ENCODE measurements at places on chromosomes 1 and 21. TPM values are rescaled to one million over a fixed set of nuclear protein-coding genes. Genes with fewer than 3 reads are reported as not detected.

LRRC7 gene
- total RNA-seq, result 0.52 TPM

IQCC gene
- 1.1 TPM for total RNA-seq

OR2T2 gene
- total RNA-seq, result not detected

- peak overlapping the region; percentile 47 for H3K27ac ChIP-seq
- H3K36me3 ChIP-seq, result no peaks in the 10 kb centered on the region
- H3K4me1 ChIP-seq, result peaks cover 15% of the 10 kb centered on the region
- no peaks in the 10 kb centered on the region for H3K27me3 ChIP-seq
- H3K4me3 ChIP-seq, result no peak overlapping the region
These were observed 87.2 kb downstream of the LAMC2 start for GRCh38 chr1:183273300-183273699.

DNA sequence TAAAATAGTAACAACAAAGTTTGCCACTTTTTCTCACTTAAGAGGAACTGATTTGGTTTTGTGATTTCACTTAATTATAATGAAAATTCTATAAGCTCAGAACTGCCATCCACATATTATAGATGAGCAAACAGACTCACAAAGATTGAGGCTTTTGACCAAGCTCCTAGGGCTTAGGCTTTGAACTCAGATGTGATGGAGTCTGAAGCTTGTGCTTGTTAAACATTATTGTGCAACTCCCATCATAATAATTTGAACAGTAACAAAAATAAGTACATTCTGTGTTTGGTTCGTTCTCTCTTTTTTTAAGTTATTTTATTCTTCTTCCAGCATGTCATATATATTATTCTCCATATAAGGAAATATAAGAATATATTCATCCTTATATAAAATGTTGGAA lies 403.4 kb downstream of the PTPRC start:
- no peak for DNase-seq
- no peak overlapping the region for H3K27ac ChIP-seq
- H3K36me3 ChIP-seq, result no peaks in the 10 kb centered on the region
- H3K4me1 ChIP-seq, result no peaks in the 10 kb centered on the region

GRCh38 chr1:26401891-26402290 lies 8.7 kb upstream of the LIN28A start:
- no peak overlapping the region for H3K27ac ChIP-seq
- H3K4me1 ChIP-seq, result no peaks in the 10 kb centered on the region
- no peak overlapping the region for H3K4me3 ChIP-seq
- H3K27me3 ChIP-seq, result no peaks in the 10 kb centered on the region

GRCh38 chr1:184297244-184297750 lies 89.5 kb upstream of the C1orf21 start:
- H3K27me3 ChIP-seq, result no peaks in the 10 kb centered on the region
- no peak overlapping the region for H3K4me3 ChIP-seq
- peak overlapping the region; percentile 66 for H3K27ac ChIP-seq
- peaks cover 42% of the 10 kb centered on the region for H3K4me1 ChIP-seq
- no peak for DNase-seq
- no peaks in the 10 kb centered on the region for H3K36me3 ChIP-seq

- DNase-seq, result no peak
- H3K36me3 ChIP-seq, result no peaks in the 10 kb centered on the region
- no peak overlapping the region for H3K27ac ChIP-seq
- H3K27me3 ChIP-seq, result no peaks in the 10 kb centered on the region
- H3K4me1 ChIP-seq, result peaks cover 31% of the 10 kb centered on the region
These were observed 48.6 kb downstream of the ITSN1 start for GRCh38 chr21:33690874-33691273.

DNA sequence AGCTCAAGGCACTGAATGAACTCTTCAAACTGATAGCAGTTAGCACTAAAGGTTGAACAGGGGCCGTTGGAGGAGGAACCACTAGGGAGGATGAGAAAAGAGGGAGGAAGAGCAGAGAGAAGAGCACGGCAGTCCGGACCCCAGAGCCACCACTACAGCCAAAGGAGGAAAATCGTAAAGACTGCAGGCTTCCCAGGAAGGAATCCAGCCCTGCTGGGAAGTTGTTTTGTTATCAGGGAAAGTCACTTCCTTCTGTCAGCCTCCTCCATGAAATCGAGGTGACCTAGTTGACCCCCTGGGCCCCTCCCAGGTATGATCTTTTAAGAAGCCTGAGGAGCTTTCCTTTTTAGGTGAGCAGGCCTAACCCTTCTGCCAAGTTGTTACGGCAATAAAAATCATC lies 88.2 kb downstream of the PBX1 start:
- H3K27me3 ChIP-seq, result no peaks in the 10 kb centered on the region
- DNase-seq, result no peak

DNA sequence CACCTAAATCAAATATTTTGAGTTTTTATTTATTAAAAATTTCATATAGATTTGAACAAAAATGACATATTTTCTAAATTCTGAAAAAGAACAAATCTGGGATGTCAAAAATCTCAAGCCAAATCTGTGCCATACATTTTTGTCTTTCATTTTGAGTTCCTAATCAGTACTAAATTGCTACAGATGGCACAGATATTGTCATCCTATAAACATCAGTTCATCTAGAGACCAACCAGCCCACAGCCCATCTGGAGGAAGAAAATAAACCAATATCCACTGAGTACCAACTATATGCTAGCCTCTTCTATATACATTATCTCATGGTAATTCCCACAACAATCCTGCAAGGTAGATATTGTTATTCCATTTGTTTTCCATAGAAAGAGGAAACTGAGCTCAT lies 156.8 kb upstream of the ATP1B1 start:
- DNase-seq, result no peak
- H3K27ac ChIP-seq, result no peak overlapping the region
- no peaks in the 10 kb centered on the region for H3K36me3 ChIP-seq
- no peaks in the 10 kb centered on the region for H3K27me3 ChIP-seq
- peaks cover 14% of the 10 kb centered on the region for H3K4me1 ChIP-seq

GRCh38 chr1:58921342-58921741 lies 137.5 kb upstream of the JUN start:
- no peak for DNase-seq
- H3K4me3 ChIP-seq, result no peak overlapping the region
- no peaks in the 10 kb centered on the region for H3K36me3 ChIP-seq
- no peak overlapping the region for H3K27ac ChIP-seq
- no peaks in the 10 kb centered on the region for H3K27me3 ChIP-seq

GRCh38 chr1:53411541-53412152 lies 47.6 kb upstream of the DMRTB1 start:
- no peaks in the 10 kb centered on the region for H3K27me3 ChIP-seq
- no peaks in the 10 kb centered on the region for H3K4me1 ChIP-seq
- no peak overlapping the region for H3K27ac ChIP-seq
- H3K4me3 ChIP-seq, result no peak overlapping the region
- no peak for DNase-seq
- H3K36me3 ChIP-seq, result no peaks in the 10 kb centered on the region

GRCh38 chr1:184507604-184508280 lies 120.9 kb downstream of the C1orf21 start:
- DNase-seq, result no peak
- H3K4me1 ChIP-seq, result peaks cover 55% of the 10 kb centered on the region
- H3K36me3 ChIP-seq, result no peaks in the 10 kb centered on the region
- H3K27ac ChIP-seq, result peak overlapping the region; percentile 47
- H3K4me3 ChIP-seq, result no peak overlapping the region

DNA sequence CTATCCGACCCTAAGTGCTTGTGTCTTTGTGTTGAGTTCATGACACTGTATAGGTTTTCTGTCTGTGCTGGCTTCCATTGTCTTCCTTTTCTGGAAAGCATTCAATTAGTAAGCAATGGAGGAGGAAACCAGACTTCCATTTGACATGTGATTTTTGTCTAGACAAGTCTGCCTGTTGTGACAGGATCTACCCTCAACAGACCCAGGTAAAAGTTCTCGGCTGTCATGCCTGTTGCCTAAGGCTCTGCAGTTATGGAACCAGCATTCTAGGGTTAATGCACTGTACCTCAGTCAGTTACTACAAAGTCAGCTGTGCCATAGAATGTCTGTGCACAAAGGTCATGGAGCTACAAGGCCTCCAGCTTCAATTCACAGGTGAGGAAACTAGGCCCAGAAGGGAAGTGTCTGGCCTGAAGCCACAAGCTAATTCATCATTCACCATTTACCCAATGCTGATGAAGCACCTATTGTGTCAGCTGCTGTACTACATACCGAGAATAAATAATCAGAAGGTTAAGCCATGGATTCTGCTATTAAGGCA lies 72.3 kb downstream of the PLPP3 start:
- DNase-seq, result no peak
- H3K36me3 ChIP-seq, result peaks cover 40% of the 10 kb centered on the region
- no peaks in the 10 kb centered on the region for H3K27me3 ChIP-seq
- H3K27ac ChIP-seq, result no peak overlapping the region
- peaks cover 72% of the 10 kb centered on the region for H3K4me1 ChIP-seq

All from esophagus muscularis mucosa (tissue), 4 donors.